ENCODE measurements at places on chromosomes 5 and 9.

- no peak for DNase-seq
Measured at GRCh38 chr9:38405785-38406184, 13.3 kb downstream of the ALDH1B1 start.

GRCh38 chr5:138870611-138871010 lies 4.5 kb downstream of the LRRTM2 start:
- DNase-seq, result no peak

DNA sequence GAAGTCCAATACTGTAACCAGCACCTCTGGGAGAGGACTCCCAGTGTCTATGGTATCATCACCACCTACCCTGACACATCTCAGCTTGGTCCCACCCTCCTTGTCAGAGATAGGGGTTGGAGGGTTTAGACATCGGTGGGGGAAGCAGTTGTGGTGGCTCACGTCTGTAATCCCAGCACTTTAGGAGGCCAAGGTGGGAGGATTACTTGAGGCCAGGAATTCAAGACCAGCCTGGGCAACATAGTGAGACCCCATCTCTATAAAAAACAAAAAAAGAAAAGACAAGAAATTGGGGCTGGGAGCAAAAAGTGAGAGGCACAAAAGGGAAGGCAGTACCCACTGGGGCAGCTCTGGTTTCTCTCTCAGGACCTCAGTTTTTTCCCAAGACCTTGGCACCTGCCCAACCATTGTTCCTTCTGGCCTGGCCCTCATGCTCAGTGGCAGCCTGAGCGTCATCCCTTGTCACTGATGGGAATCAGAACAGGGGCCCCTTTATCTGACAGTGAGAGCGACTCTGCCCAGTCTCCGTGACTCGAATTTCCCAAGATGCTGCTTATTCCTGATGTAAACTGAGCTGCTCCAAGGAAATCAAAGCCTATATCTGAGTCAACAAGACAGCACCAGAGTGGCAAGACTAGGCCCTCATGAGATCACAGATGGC lies 80.5 kb upstream of the HSPA9 start:
- DNase-seq, result no peak

- DNase-seq, result no peak
Measured at GRCh38 chr5:18975624-18976023, 1012.4 kb downstream of the CDH18 start.

GRCh38 chr9:33676746-33677505 lies 118.4 kb upstream of the PRSS3 start:
- no peak for DNase-seq

DNA sequence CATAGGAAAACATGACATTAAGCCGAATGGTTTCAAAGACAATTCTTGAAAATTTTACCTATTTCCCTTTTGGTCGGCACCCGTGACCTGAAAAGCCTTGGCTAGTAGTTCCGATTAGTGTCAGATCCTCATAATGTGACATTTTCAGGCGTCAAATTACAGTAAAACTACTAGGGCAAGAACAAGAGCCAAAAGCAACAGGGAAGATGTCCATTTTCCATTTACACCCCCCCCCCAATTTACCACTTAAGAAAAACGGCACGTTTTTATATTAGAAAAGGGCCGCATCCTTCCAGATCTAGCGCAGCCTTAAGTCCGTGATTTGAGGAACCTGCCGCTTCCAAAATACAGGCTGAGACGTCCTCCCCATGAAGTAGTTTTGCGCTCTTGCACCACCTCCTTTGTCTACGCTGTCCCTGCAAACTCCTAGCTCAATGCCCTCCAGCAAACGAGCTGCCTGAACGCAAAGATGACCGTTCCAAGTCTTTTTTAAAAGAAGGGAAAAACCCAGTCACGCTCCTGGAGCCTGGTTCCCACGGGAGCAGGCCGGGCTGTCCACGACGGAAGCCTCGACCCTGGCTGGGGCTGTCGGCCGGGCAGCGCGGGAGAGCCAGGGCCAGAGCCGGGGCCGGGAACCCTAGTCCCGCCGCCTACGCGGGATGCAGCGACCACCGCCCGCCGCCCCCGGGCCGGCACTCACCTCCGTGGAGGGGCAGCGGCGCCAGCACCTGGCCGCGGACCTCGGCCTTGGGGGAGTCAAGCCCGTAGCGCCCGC lies 616 bp downstream of the RNF130 start:
- peak; percentile 64 for DNase-seq

GRCh38 chr9:4666042-4666699 lies at the start of gene SPATA6L:
Gene SPATA6L, minus strand, starts transcription at chr9:4666480. Its CDS starts 230 bp downstream, at chr9:4666250.
- peak; percentile 79 for DNase-seq

GRCh38 chr9:134643222-134643671 lies 1.6 kb downstream of the COL5A1 start:
- DNase-seq, result no peak

GRCh38 chr5:149416987-149417710 lies 38.1 kb upstream of the IL17B start:
- no peak for DNase-seq

GRCh38 chr9:3549225-3549624 lies 23.4 kb upstream of the RFX3 start:
- no peak for DNase-seq

- DNase-seq, result no peak
Measured at GRCh38 chr9:18422296-18423036, 51.5 kb upstream of the ADAMTSL1 start.

DNA sequence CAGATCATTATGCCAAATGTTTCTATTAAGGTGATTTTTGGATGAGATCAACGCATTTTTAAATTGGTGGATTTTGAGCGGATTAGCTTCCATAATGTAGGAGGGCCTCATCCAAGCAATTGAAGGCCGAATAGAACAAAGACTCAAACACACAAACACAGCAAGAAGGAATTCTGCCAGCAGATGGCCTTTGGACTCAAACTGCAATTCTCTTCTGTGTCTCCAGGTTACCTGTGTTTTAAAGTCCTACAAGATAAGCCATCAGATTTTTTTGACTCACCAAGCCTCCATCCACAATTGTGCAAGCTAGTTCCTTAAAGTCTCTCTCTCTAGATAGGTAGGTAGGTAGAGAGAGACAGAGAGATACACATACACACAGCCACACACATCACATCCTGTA lies 25.5 kb downstream of the CDH6 start:
- no peak for DNase-seq

- no peak for DNase-seq
Measured at GRCh38 chr9:87824216-87824875, 58.3 kb upstream of the SPATA31E1 start.

DNA sequence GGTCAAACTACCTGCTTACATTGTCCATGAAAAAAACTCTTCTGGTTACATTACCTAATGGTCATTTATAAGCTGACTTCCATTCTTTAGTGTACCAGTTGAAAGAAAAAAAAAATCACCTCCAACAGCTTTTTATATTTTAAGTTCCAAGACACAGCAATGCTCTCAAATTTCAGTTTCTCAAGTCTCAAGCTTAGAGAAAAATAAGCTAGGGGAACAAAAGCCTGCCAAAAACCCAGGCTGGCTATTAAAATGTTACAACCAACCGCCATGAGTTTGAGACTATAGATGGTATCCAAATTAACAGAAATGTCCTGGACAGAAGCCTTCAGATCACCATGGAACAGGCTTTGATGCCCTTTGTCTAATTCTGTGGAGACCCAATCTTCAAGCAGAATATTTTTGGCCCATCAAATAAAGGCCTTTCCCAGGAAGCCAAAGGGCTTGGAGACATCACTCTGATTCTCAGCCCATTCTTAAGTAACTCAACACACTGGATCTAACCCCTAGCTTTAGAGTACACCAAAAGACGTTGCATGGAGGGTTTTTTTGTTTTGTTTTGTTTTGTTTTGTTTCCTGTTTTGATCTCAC lies 343.7 kb downstream of the GLIS3 start:
- DNase-seq, result no peak

GRCh38 chr5:133311176-133311575 lies 259.4 kb downstream of the HSPA4 start:
- DNase-seq, result no peak

DNA sequence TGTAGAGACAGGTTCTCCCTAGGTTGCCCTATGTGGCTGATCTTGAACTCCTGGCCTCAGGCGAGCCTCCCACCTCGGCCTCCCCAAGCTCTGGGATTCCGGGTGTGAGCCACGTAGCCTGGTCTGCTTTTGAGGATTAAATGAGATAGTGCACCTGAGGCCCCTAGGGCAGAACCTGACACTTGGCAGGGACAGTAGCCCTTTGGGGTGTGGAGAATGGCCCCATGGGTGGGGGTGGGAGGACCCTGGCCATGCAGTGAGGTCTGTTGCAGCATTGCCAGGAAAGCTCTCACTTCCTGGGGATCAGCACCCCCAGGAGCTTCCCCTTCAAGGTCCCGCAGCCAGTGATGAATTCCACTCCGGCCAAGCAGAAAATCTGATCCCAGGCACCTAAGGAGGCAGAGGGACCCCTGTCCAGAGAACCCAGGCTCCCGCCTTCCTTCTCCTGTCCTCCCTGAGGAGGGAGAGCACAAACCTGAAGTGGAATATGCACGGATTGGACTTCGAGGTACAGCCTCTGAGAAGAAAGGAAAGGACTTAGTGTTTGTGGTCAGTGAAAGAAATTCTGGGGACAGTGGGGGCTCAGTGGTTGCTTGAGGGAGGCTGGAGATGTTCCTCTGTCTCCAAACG lies 73.9 kb upstream of the UNC5A start:
- DNase-seq, result no peak

DNA sequence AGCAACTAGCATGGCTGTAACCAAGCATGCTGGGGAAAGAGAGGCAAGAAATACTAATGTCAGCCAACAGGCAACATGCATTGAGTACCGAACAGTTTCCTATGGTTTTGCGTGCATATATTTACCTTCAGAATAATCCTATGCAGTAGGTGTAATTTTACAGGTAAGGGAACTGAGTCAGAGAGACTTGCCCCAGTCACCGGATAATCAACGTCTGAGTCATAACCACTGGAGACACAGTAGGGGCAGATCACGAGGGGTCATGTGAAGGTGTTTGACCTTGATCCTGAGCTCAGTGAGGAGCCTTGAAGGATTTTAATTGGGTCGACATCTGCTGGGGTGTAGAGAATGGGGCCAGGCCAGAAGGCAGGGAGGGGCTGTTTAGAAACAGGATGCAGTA lies 13.4 kb upstream of the TSC1 start:
- DNase-seq, result no peak

Data from RKO (cell line).